ENCODE measurements at places on chromosomes 11 and 22.
A peak's percentile ranks its signal among the peaks of the same experiment; 100 is the strongest.

- no peak for DNase-seq
These were observed 17.0 kb downstream of the MICAL2 start for GRCh38 chr11:12127206-12127898.

DNA sequence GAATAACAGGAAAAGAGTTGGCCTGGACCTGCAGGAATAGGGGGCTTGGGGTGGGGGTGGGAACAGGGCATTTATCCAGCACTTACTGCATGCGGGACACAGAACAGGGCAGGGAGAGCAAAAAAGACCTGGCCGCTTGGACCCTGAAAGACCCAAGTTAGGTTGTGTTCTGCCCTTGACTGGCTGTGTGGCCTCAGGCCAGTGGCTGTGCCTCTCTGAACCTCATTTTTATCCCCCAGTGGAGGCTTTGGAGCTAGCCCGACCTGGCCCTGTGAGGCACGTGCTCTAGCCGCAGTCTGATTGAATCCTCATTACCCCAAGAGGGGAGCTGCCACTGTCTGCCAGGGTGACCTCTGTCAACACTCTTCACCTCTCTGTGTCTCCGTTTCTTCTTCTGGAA is 68.7 kb downstream of the MN1 start:
- no peak for DNase-seq

GRCh38 chr11:65180877-65181568 is 705 bp upstream of the CAPN1 start:
- DNase-seq = no peak

DNA sequence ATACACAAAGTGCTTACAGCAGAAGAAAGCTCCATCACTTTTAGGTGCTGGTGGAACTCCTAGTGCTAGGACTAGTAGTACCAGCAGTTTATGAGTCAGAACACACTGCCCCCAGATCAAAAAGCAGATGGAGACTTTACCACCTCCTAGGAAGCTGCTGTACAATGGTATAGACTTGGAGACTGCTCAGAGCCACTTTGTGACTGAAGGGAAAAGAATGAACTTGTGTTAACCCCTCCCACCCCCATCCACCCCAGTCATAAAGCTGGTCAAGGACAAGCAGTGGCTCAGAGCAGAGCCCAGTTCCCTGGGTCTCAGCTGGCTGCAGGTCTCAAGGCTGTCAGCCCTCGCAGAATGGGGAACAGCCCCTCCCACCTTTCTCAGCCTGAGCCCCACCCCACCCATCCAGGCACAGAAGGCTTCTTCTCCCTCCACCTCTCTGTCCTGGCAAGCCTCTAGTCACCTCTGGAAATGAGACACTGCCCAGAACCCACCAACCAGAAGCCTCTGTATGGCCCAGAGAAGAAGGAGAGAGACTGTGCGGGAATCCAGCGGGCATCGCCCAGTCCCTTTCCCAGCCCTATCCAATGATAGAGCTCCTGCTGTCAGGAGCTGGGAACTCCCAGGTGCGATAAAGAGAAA is 23.8 kb downstream of the PACSIN2 start:
- no peak for DNase-seq

GRCh38 chr11:57981536-57981935 is 42.1 kb upstream of the OR9Q1 start:
- no peak for DNase-seq

- no peak for DNase-seq
These were observed 17.5 kb downstream of the SULT4A1 start for GRCh38 chr22:43844560-43845545.

DNA sequence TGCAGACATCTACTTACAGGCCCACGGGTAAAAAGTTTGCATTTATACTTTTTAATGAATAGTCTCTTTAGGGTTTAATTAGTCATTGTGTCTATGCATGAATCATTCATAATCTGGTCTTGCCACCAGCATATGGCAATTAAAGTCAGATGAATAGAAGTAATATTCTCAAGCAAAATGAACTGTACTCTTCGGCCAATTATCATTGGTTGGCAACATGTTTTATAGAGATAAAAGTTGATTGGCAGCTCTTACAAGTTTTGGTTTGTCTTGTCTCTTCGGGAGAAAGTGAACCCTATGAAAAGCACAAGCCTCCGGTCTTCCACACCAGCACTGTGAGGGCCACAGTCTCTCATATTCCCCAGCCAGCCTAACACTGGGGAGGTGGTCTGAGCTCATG is 97.8 kb downstream of the OSBP2 start:
- no peak for DNase-seq

DNA sequence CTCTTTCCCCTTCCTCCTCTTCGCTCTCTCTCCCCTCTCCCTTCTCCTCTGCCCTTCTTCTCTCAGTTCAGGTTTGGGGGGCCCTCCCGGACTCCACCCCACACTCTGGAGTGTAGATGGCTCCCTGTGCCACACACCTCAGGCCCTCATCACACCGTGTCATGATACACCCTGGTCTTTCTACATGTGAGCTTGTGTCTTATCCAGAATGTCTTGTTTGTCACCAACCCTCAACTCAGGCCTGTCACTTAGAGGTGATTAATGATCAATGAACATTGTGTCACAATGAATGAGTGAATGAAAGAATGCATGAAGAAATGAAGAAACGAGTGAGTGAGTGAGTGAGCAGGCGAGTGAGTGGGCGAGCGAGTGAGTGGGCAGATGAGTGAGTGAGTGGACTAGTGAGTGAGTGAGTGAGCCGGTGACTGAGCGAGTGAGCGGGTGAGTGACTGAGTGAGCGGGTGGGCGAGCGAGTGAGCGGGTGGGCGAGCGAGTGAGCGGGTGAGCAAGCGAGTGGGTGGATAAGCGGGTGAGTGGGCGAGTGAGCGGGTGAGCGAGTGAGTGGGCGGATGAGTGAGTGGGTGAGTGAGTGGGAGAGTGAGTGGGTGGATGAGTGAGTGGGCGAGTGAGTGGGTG is 33.8 kb downstream of the CAPN1 start:
- DNase-seq = peak; percentile 30

GRCh38 chr11:75578977-75579376 is 16.9 kb downstream of the SERPINH1 start:
- DNase-seq = no peak

DNA sequence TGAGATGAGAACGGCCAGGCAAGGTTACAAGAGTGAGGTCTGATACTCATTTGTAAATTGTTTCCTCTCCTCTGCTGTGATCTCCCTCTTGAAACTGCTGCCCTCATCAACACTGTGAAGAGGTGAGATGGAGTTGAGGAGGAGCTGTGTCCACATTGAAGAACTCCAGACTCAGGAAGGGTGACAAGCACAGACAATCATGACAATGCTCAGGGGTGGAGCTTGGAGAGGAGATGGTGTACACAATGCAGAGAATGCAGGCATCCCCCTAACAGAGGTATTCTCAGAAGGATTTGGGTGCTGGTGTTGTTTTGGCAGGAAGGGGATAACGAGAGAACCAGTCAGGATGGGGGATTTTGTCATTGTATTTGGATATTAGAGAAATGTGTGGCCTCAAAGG is 21.5 kb upstream of the MMP7 start:
- no peak for DNase-seq

DNA sequence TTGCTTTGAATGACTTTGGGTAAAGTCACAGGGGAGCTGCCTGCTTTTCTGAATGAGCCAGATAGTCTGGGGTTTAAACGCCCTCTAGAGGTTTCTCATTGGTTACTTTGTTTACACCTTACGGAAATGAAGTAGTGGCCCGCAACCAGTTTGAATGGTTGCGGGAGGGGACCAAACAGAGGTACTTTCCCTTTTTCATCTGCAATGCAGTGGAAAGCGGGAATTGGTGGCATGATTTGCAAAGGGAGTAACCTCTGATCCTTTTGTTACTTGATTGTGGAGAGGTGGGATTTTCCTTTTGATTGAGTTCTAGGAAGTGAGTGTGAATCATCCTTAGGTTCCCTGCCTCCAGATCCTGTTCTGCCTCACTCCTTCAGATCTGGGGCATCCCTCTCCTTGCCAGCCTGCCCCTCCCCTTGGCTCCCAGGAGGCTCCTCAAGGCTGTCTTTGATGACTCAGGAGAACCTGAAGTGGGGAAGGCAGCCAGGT is 15.9 kb upstream of the GLYATL1 start:
- DNase-seq = no peak

DNA sequence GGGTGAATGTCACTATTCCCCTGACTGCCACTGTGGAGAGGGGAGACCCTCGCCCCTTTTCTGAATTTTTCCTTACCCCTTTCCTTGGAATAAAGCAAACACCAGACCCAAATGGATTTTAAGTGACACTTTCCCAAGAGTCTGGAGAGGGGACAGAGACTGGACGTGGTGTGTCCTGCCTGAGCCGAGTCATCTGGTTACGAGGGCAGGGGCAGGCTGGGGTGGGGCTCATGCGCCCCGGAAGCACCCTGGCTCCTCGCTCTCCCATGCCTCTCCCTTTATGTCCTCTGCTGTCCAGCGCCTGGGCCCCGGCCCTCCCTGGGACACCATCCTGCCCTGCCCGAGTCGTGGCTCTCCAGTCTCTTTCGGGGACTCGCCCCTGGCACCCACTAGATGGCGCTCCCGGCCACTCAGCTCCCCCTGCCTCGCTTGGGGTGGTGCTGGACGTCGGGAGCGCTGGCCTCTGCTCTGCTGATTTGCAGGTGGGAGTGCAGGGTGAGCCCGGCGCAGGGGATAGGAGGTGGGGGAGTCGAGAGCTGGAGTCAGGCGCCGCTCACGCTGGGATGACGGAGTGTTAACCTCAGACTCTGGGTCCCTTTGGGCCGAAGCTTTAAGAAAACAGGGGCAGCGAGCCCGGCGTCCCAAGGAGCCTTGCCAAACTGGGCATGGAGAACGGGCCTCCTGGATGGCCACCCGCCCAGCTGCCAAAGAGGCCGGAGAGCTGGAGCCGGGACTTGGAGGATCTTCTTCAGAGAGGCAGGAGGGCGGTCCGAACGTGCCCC is 89.8 kb downstream of the RPS6KA4 start:
- DNase-seq = peak; percentile 29

GRCh38 chr11:18145837-18146236 is 13.5 kb downstream of the MRGPRX3 start:
- no peak for DNase-seq

DNA sequence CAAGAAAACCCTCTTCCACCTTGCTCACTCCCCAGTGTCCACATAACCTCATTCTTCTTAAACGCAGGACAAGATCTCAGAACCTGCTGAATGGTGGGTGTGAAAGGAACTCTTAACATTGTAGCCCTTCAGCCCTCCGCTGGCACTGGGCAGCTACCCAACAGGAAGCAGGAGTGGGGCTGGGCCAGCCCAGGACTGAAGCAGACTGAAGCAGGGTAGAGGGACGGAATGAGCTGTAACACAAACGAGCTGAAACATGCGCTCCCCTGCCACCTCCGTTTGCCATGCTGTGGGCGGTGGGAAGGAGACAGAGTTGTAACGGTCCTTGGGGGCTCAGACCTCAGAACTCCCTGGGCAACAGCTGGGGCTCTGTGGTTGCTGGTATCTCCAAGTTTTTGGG is 23.6 kb downstream of the NPAT start:
- no peak for DNase-seq

- no peak for DNase-seq
These were observed 19.4 kb upstream of the LMO1 start for GRCh38 chr11:8283100-8283464.

- no peak for DNase-seq
These were observed 129.7 kb downstream of the LDLRAD3 start for GRCh38 chr11:36073411-36074203.

GRCh38 chr11:103586756-103587155 is 449.7 kb upstream of the DDI1 start:
- no peak for DNase-seq

DNA sequence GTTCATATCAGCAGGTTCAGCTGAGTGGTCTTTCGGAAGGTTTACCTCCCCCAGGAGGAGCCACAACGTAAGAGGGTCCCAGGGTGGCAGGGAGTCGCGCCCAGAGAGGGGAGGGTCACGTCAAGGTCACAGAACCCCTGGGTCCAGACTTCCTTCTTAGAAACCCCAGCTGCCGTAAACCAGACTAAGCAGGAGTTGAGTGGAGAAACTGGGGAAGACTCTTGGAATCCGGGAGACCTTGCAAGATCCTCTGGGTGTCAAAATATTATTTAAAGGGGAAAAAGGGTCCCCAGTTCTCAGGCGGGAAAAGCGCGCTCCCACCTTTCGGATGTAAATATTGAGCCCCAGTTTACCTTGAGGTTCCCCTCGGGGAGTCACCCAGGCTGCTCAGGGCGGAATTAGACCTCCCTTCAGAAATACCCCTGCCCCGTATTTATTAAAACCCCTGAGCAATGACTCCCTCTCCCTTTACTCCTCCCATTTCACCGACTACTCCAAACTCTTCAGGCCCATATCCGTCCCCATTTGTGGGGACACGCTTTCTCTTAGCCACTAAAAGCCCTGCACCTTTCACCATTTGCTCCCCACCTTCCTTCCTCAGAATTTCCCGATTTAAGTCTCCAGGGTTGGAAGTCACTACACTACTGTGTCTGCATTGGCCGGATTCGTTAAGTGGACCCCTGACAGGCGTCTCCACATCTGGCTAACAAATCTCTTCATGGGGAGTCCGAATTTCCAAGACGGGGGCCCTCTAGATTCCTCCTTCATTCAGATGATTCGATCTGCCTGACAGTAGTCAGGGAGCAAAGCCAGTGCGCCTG is 4.2 kb downstream of the SLC17A6 start:
- no peak for DNase-seq

GRCh38 chr22:27800250-27801201 is 1.0 kb downstream of the MN1 start:
- DNase-seq = no peak

GRCh38 chr11:134701564-134702165 is 289.6 kb upstream of the B3GAT1 start:
- no peak for DNase-seq

DNA sequence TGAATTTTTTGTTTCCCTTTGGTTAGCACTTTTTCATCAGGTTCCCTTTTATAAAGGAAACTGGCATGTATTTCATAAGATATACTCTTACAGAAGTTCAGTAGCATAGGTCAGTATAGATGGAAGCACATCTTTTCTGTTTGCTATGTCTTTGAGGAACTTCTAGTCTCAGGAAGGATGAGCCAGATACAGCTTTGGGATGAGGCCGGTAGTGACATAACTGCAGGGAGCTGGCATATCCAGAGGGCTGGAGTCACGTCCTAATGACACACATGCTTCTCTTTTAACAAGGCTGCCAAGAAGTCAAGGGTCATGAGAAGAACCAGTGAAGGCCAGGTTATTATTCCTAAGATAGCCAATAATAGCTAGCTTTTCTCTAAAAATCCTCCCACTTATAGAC is 33.3 kb upstream of the ADSL start:
- no peak for DNase-seq

DNA sequence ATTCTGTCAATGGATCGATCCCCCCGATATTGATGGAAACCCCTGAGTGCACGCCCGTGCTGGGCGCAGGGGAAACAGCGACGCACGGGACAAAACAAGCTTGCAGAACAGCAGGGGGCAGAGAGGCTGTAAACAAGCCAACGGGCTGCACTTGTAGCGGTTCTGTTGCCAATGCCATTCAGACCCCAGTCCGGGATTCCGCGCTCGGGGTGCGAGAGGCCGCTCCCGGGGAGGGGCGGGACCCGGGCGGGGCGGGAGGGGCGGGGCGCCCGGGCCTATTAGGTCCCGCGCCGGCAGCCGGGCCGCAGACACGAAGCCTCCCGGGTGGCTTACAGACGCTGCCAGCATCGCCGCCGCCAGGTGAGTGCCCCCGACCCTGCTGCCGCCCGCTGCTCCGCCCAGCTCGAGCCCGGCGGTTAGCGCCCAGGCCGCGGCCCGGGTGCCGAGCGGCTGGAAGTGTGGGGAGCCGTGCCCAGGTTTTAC is at the start of gene BIK:
BIK (plus strand) TSS at position 307 of the 483 bp plus-strand sequence. CDS start 13,273 bp downstream, outside the sequence.
- DNase-seq = no peak

Measured in activated CD8-positive, alpha-beta memory T cell treated with anti-CD3 and anti-CD28 coated beads for 4 hours (primary cell).